Subcutaneous adipose tissue (tissue), 4 donors: ENCODE measurements at places on chromosomes 5 and 9. TPM values are rescaled to one million over a fixed set of nuclear protein-coding genes. Genes with fewer than 3 reads are reported as not detected.

The FREM1 gene
- 14.5 TPM for total RNA-seq

The CDC20B gene
- not detected for total RNA-seq

The WDR31 gene
- 1.4 TPM for total RNA-seq

The TUSC1 gene
- 9.9 TPM for total RNA-seq

The SPAG8 gene
- total RNA-seq: 1.8 TPM

The ETF1 gene
- 101 TPM for total RNA-seq

The TMC1 gene
- total RNA-seq: 3.6 TPM

The DDX4 gene
- not detected for total RNA-seq

The AHRR gene
- 1.1 TPM for total RNA-seq

The FST gene
- total RNA-seq: 17.1 TPM

The UNC13B gene
- 17.5 TPM for total RNA-seq

The CERCAM gene
- 30.6 TPM for total RNA-seq

The ARL10 gene
- total RNA-seq: 4.4 TPM

The IFNA13 gene
- not detected for total RNA-seq

The SARDH gene
- not detected for total RNA-seq

The OR1Q1 gene
- total RNA-seq: not detected

The TRPM3 gene
- 4.4 TPM for total RNA-seq

The RNF14 gene
- total RNA-seq: 111 TPM

The SNX18 gene
- 54.6 TPM for total RNA-seq

The ZFP2 gene
- total RNA-seq: 1.8 TPM

The ANKDD1B gene
- total RNA-seq: not detected

The OR4F3 gene
- total RNA-seq: not detected

The FOXD4L3 gene
- total RNA-seq: not detected

The HMMR gene
- 2.0 TPM for total RNA-seq

The CDHR2 gene
- total RNA-seq: not detected

The MEIKIN gene
- total RNA-seq: not detected

The BTNL9 gene
- 83.7 TPM for total RNA-seq

The KIF3A gene
- total RNA-seq: 5.3 TPM

The ECSCR gene
- total RNA-seq: 15.8 TPM

The TIGD6 gene
- total RNA-seq: 2.6 TPM

The S1PR3 gene
- total RNA-seq: 6.2 TPM

The SPATA31C1 gene
- not detected for total RNA-seq

The PLAC8L1 gene
- total RNA-seq: not detected

The ZDHHC11B gene
- total RNA-seq: 0.19 TPM

The HAPLN1 gene
- total RNA-seq: not detected

The RORB gene
- total RNA-seq: 0.51 TPM

The COL23A1 gene
- total RNA-seq: 0.44 TPM

The AJM1 gene
- 3.0 TPM for total RNA-seq

The NOXA1 gene
- 2.0 TPM for total RNA-seq

The ARL14EPL gene
- total RNA-seq: not detected

The SOHLH1 gene
- not detected for total RNA-seq

The TEX48 gene
- total RNA-seq: not detected
